Adipose tissue (tissue), 3 donors: ENCODE measurements at places on chromosomes 7 and 10. TPM values are rescaled to one million over a fixed set of nuclear protein-coding genes. Genes with fewer than 3 reads are reported as not detected.

The LIPK gene
- not detected for polyA plus RNA-seq

The ITGB8 gene
- 1.6 TPM for polyA plus RNA-seq

The CDK14 gene
- polyA plus RNA-seq, result 5.2 TPM

The SLC16A9 gene
- 1.4 TPM for polyA plus RNA-seq

The ADCYAP1R1 gene
- polyA plus RNA-seq, result 0.90 TPM

The CALML5 gene
- polyA plus RNA-seq, result not detected

The ZDHHC4 gene
- 44.6 TPM for polyA plus RNA-seq

The FAM24B gene
- 1.8 TPM for polyA plus RNA-seq

The C10orf67 gene
- not detected for polyA plus RNA-seq

The GHRHR gene
- not detected for polyA plus RNA-seq

The UCN3 gene
- not detected for polyA plus RNA-seq

The SEMA3E gene
- 0.31 TPM for polyA plus RNA-seq

The NXPH1 gene
- not detected for polyA plus RNA-seq

The CRHR2 gene
- polyA plus RNA-seq, result 0.21 TPM

The PNLIP gene
- 2,301 TPM for polyA plus RNA-seq

The CFTR gene
- not detected for polyA plus RNA-seq

The DNAJB6 gene
- polyA plus RNA-seq, result 111 TPM

The HOGA1 gene
- 6.6 TPM for polyA plus RNA-seq

The ATP6V0E2 gene
- 18.0 TPM for polyA plus RNA-seq

The GRID2IP gene
- 0.03 TPM for polyA plus RNA-seq

The TEX36 gene
- polyA plus RNA-seq, result not detected

The PRLHR gene
- polyA plus RNA-seq, result not detected

The ODAD2 gene
- polyA plus RNA-seq, result not detected

The CHCHD3 gene
- polyA plus RNA-seq, result 42.8 TPM

The OR2A7 gene
- polyA plus RNA-seq, result 0.67 TPM

The ARPC1B gene
- polyA plus RNA-seq, result 62.2 TPM

The TRPV6 gene
- polyA plus RNA-seq, result 0.42 TPM

The BAIAP2L1 gene
- 5.3 TPM for polyA plus RNA-seq

The EIF5AL1 gene
- 0.30 TPM for polyA plus RNA-seq

The CPED1 gene
- polyA plus RNA-seq, result 0.92 TPM

The LGI1 gene
- polyA plus RNA-seq, result not detected

The CNPY1 gene
- polyA plus RNA-seq, result not detected

The PALD1 gene
- polyA plus RNA-seq, result 4.7 TPM

The C7orf57 gene
- not detected for polyA plus RNA-seq

The HYCC1 gene
- 18.5 TPM for polyA plus RNA-seq

The IRF5 gene
- 3.7 TPM for polyA plus RNA-seq

The LOXL4 gene
- 2.0 TPM for polyA plus RNA-seq

The ASB13 gene
- polyA plus RNA-seq, result 13.5 TPM

The TRIM50 gene
- polyA plus RNA-seq, result 1.2 TPM

The RHOBTB1 gene
- polyA plus RNA-seq, result 8.2 TPM

The PPIA gene
- polyA plus RNA-seq, result 2,310 TPM

The CC2D2B gene
- polyA plus RNA-seq, result 1.5 TPM

The KIAA1217 gene
- polyA plus RNA-seq, result 5.9 TPM

The GSTO2 gene
- polyA plus RNA-seq, result 14.9 TPM

The ZNF22 gene
- polyA plus RNA-seq, result 34.4 TPM

The TRIL gene
- polyA plus RNA-seq, result 0.45 TPM

The ANLN gene
- polyA plus RNA-seq, result 1.2 TPM

The TAS2R60 gene
- polyA plus RNA-seq, result not detected

The TRIM74 gene
- not detected for polyA plus RNA-seq

The APBB1IP gene
- polyA plus RNA-seq, result 4.2 TPM

The CALY gene
- polyA plus RNA-seq, result 0.95 TPM

The KCP gene
- 0.26 TPM for polyA plus RNA-seq

The ITPRID1 gene
- polyA plus RNA-seq, result not detected

The CARD11 gene
- polyA plus RNA-seq, result 0.85 TPM

The STRIP2 gene
- polyA plus RNA-seq, result 0.11 TPM

The NACAD gene
- 3.3 TPM for polyA plus RNA-seq

The GRM3 gene
- polyA plus RNA-seq, result not detected

The PNLIPRP2 gene
- polyA plus RNA-seq, result not detected

The AKR1B1 gene
- polyA plus RNA-seq, result 41.7 TPM
